WERI-Rb-1 (cell line): ENCODE measurements at places on chromosomes 4 and X.

DNA sequence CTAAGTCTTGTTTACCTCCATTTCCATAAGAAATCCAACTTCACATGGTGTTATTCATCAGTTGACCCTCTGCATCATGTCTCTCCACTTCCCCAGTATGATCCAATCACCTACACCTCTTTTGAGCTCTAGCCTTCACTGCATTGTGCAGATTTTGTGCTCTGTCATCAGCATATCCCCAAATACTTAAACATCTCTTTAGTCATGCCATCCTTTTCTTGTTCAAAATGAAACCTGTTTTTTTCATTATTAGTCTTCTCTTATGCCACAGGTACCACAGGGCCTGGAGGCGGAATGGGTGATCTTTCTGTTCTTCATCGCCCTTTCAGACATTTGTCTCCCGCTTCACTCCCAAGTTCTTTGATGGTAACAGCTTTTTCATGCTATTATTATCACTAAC, 382.7 kb upstream of the GALNTL6 start:
- DNase-seq: no peak

- DNase-seq: no peak
Observed at GRCh38 chrX:132758759-132759158, 199.7 kb downstream of the HS6ST2 start.

DNA sequence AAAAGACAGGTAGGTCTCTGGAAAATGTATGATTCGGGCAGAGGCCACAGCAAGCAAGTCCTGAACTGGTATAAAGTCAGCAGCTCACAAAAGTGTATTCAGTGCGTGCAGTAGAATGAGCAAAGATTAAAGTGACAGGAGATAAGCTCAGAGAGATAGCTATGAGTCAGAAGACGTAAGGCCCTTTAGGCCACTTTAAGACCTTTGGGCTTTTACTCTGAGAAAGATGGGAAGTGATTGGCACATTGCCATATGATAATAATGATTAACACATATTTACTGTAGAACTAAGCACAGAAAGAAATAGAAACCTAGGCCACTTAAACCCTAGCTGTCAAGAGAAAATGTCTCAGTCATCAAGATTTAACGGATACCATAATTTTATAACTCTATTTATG, 51.7 kb downstream of the TBCK start:
- DNase-seq: no peak

DNA sequence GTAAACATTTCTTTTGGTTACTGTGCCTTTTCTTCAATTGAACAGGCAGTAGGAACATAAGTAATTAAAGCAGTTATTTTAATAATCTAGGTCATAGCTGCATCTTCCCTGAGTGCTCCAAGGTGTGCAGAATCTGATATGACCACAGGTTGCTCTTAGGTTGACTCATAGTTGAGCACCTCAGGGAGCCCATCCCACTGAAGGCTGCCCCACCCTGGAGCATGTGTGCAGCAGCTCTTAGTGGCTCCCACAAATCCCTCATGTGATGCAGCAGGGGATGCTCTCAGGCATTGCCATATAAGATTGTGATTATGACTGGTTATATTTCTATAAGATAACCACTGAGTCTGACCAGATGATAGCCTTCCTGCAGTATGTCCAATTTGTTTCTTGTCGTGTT, 72.3 kb downstream of the ZNF518B start:
- DNase-seq: no peak

- no peak for DNase-seq
Observed at GRCh38 chr4:154617820-154618317, 5.4 kb upstream of the FGG start.

GRCh38 chr4:79272126-79272525, 53.7 kb downstream of the NAA11 start:
- DNase-seq: no peak

DNA sequence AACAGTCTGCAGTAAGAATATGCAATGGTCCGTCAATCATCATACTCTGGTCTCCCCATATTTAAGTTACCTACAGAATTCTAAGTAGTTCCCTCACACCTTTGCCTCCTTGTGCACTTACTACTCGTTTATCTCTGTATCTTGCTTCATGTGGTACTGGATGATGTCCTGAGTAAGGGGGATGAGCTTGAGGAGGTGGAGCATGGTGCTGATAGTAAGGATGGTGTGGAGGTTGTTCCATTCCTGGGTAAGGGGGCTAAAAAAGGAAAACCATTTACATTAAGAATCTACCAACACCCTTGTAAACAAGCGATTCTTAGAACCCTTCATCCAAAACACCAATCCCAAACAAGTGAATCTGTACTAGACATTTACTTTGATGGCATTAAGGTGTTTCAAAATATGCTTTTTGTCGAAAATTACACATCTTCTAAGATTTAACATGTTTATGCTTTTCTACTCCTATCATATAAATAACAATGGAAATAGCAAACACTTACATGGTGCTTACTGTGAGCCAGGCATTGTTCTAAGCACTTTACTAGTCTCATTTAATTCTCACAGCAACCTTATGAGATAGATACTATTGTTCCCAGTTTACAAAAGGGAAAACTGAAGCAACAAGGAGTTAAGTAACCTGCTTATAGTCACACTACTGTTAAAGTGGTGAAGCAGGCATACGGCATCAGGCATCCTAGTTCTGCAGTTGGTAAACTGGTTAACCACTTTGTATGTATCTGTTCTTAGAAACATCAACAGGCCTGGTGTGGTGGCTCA, 33.5 kb downstream of the YTHDC1 start:
- DNase-seq: no peak

GRCh38 chr4:8305851-8306471, 36.4 kb downstream of the HTRA3 start:
- DNase-seq: no peak

DNA sequence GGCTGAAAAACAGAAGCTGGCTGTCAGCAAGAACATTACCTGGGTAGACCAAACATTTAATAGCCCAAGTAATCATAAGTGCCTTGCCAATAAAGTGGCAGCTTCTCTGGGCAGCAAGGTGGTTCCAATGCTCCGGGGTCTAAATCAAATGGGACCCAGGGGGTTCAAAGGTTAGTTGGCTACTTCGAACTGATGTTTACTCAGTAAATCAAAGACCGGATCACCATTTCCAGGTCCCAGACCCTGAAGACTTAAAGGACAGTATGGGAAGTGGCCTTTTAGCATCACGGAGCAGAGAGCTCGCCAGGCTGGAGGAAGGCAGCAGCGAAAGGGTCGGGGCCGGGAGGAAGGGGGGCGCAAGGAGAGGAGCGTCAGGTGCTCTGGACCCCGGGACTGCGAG, 1.0 kb downstream of the SH3KBP1 start:
- DNase-seq: peak; percentile 15

DNA sequence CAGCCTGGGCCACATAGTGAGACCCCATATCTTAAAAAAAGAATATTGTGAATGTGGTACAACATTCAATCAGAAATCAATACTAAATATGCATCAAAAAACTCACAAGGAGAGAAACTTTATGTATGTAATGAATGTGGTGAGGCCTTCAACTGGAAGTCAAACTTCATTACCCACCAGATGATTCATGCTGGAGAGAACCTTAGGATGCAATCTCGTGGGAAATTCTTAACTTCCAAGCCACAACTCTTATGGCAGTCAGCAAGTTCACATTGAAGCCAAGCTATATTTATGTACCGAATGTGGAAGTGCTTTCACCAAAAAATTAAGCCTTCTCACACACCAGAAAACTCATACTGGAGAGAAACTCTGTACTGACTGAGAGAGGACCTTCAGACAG, 84.5 kb upstream of the UXT start:
- no peak for DNase-seq

DNA sequence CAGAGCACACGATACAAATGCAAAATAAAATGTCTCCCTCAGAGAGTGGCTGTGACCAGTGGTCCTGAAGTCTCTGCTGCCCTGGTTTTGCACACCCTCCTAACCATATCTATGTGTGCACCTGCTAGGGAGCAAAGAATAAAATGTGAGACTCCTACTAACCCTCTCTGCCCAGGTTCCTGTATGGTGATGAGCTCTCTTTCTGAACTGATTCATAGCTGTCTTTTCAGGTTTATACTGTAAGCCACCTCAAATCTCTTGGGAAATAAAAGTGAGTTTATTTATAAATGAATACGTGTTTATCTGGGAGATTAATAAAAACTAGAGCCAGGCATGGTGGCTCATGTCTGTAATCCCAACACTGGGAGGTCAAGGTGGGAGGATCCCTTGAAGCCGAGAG, 126.0 kb upstream of the RBPJ start:
- DNase-seq: no peak

- no peak for DNase-seq
Observed at GRCh38 chrX:41541386-41541785, 94.2 kb downstream of the NYX start.

GRCh38 chr4:119841361-119841760, 212.8 kb upstream of the PDE5A start:
- no peak for DNase-seq

- DNase-seq: peak; percentile 42
Observed at GRCh38 chrX:11770320-11770719, 12.3 kb downstream of the MSL3 start.

DNA sequence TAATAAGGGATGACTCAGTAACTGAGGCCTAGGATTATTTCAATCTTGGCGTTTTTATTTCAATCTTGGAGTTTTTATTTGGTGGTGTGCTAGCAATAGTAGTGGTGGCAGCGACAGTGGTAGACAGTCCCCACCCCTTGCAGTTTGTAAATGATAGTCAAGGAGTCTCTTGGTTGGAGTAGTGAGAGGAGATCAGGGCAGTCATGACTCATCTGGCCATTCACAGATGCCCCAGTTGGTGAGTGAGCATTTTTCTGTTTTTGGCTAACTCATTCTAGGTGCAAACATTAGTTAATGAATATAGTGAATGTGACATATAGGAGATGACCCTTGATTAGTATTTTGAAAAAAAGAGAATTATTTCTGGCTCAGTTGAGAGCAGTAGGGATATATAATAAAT, 93.5 kb upstream of the ADAD1 start:
- DNase-seq: no peak

- DNase-seq: no peak
Observed at GRCh38 chrX:38216642-38217041, 4.0 kb downstream of the SRPX start.

GRCh38 chr4:138978600-138978999, 37.0 kb upstream of the NOCT start:
- no peak for DNase-seq

DNA sequence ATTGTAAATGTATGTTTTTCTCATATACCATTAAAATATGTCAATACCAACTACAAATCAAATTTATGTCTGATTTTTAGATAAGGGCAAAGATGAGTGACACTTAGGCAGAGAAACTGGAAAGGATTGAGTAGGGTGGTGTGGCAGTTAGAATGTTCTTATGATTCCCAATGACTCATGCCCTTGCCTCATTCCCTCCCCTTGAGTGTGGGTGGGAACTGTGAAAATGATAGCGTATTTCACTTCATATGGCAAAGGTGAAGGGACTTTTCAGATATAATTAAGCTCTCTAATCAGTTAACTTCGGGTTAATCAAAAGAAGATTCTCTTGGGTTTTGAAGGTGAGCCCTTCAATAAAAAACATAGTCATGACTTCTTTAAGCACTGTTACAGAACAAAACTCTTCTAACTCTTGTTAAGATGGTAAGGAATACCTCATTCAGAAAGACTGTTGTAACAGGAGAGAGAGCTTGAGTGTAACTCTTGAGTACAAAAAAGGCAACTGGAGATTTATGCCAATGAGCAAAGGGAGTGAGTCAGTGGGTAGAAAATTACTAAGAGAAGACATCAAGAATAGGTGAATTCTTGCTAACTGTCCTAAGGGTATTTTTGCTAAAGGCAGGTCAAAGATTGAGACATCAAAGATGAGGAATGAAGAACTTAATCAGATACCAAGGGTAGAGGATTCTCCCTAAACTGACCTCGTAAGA, 329.5 kb downstream of the KCTD8 start:
- DNase-seq: no peak

DNA sequence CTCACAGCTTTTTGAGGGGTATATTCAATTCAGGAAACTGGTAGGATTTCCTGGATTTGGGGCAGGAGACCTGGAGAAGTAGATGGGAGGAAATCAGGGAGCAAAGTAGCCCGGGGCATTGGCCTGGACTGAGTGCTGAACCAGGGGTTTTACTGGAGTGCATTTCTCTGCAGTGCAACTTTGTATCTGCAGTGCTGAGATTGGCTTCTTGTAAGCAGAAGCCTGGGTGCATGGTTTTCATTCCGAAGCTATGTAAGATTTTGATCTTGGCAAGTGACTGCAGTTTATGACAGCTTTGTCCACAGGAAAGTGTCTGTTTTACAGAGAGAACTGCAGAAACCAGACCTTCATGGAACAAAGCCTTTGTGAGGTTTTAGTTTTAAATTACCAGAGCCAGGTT, 158.3 kb downstream of the SPCS3 start:
- DNase-seq: no peak

DNA sequence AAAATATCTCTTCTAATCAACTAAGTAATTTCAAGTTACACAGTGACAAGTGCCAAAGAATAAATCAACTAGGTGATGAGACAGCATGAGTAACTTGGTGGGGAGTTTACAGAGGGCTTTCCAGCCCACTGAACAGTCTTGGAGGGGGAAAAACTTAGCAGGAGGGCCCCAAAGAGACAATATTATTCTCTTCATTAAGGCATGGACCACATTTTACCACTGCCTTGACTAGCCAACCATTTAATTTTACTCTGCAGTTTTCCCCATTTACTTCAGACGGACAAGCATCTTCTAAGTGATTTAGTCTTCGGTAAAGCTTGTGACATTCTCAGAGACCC, 25.3 kb upstream of the GATB start:
- DNase-seq: no peak

DNA sequence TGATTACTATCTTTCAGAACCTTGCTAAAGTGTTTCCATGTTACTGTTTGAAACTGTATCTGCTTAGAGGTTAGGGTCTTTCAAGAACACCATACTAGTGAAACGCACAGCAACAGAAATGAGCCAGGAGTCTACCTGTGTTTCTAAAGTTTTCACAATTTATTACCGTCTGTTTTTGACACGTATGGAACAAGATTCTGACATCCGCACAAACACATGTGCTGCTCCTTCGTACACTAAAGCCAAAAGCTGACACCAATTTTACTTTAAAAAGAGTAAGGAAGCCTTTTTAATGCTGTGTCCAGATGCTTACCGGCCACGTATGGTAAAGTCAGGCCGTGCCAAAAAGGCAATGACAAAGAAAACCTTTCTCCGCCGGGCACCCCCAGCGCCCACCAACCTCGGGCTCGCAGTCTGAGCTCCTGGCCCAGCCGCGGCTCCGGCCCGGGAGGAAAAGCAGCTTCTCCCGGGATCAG, 532 bp downstream of the RPS4X start:
- no peak for DNase-seq

- no peak for DNase-seq
Observed at GRCh38 chr4:163804001-163804400, 309.5 kb downstream of the TMA16 start.

DNA sequence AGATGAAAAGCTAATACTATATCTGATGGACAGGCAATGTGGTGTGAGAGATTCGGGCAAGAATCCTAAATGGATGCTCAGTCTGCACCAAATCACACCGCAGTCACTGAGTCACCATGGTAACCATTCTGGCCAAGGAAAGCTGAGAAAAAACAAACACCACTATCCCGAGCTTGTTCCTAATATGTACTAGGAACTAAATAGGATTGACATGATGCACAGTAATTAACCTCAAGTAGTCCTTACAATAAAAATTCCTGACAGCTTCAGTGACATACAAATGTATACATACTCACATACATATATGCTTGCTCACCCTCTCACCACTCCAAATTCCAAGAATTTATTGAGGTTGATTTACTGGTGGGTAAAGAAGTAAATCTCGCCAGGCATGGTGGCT, 1.1 kb upstream of the RAB40A start:
- no peak for DNase-seq

- no peak for DNase-seq
Observed at GRCh38 chr4:171203425-171203824, 609.8 kb upstream of the GALNTL6 start.

GRCh38 chrX:127317159-127317558, 497.6 kb downstream of the PRR32 start:
- DNase-seq: no peak
